ENCODE measurements at places on chromosomes 4 and X. TPM values are rescaled to one million over a fixed set of nuclear protein-coding genes. Genes with fewer than 3 reads are reported as not detected.

DNA sequence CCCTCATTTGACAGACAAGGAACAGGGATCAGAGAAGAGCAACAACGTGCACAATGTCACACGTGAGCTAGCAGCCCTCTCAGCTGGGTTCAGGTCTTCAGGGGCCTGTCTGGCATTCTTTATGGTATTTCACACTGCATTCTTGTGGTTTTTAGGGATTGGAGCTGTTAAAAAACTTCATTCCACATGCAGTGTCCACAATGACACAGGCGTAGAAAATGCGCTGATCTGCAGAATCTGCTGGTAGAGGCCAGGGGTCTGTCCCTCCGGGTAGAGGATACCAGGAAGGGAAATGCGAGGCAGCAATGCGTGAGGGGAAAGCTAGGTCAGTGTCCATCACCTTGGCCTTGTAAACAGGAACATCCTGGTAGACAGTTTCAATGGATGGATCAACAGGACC lies 36.6 kb downstream of the MAP7D3 start:
- DNase-seq, result no peak

Gene UGT2B7
- not detected for total RNA-seq

GRCh38 chr4:160406263-160406825 lies 1303.5 kb downstream of the RAPGEF2 start:
- no peak for DNase-seq

Gene SLC4A4
- total RNA-seq, result 5.5 TPM

- no peak for DNase-seq
Observed at GRCh38 chr4:15648600-15648999, 6.6 kb downstream of the FBXL5 start.

Gene TNIP3
- total RNA-seq, result 0.16 TPM

GRCh38 chr4:7964890-7965662 lies 25.4 kb upstream of the AFAP1 start:
- no peak for DNase-seq

Gene TMPRSS11D
- not detected for total RNA-seq

DNA sequence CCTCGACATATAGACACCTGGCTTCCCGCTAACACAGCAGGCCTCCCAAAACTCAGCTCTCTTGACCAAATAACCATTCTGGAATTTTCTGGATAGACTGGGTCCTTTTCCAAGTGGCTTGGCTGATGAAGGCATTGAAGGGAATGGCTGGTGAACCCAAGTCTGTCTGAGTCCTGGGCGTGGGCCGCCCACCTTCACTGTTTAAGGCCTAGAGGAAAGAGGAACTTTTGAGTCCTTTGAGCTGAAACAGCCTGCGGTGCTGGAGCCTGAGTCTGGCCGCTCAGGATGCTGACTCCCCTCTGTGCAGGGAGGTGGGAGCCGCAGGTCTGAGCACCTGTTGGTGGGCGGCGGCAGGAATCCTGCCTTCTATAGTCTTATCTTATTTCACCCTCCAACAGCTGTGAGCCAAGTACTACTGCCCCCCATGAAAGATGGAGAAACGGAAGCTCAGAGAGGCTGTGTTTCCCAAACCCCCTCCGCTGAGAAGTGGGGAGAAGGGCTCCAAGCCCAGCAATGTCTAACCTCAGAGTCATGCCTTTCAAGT lies 23.4 kb downstream of the ACOX3 start:
- DNase-seq, result no peak

Gene FREM3
- not detected for total RNA-seq

DNA sequence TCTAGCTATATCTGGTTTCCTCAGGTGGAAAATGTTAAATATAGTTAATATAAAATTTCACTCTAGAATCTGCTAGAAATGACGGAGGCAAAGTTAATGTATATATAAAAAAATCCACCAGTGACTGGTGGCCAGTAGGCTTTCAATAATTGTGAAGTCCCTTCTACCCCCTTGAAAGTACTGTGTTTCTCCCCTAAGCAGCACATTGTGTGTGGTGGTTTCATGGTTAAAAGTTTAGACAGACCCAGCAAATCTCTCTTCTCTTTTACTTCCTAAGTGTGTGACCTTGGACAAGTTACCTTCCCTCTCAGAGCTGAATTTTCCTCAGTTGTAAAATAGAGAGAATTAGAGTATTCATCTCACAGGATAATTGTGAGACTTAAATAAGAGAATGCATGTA lies 600 bp upstream of the HEPH start:
- no peak for DNase-seq

GRCh38 chr4:109114501-109114900 lies 188.0 kb downstream of the COL25A1 start:
- DNase-seq, result no peak

GRCh38 chr4:22625311-22625710 lies 67.4 kb upstream of the GBA3 start:
- DNase-seq, result no peak
